ENCODE measurements at places on chromosomes 3 and 15.

GRCh38 chr3:16303037-16303575 is 38.1 kb downstream of the OXNAD1 start:
- peaks cover 19% of the 10 kb centered on the region for H3K36me3 ChIP-seq
- DNase-seq, result no peak
- no peak overlapping the region for H3K4me3 ChIP-seq
- H3K4me1 ChIP-seq, result no peaks in the 10 kb centered on the region
- no peaks in the 10 kb centered on the region for H3K27me3 ChIP-seq
- no peak overlapping the region for H3K27ac ChIP-seq

DNA sequence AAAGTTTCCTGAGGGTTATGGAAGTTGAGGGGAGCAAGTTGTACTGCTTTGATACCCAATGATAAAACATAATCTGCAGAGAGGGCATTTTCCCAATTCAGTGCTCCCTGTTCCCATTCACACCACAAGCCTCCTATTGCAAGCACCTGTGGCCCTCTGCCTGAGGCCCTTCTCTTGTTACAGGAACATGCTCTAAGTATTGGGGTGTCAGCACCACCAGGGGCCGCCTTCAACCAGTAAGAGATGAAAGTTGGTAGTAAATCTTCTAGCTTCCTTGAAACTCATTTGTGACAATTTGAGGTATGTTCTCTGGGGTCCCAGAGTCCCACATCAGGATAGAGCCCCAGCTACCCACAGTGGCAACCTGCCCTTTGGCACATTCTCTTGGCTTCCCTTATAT is 265.4 kb upstream of the ARHGEF26 start:
- no peak for DNase-seq
- no peak overlapping the region for H3K27ac ChIP-seq
- H3K4me3 ChIP-seq, result no peak overlapping the region
- H3K36me3 ChIP-seq, result no peaks in the 10 kb centered on the region

DNA sequence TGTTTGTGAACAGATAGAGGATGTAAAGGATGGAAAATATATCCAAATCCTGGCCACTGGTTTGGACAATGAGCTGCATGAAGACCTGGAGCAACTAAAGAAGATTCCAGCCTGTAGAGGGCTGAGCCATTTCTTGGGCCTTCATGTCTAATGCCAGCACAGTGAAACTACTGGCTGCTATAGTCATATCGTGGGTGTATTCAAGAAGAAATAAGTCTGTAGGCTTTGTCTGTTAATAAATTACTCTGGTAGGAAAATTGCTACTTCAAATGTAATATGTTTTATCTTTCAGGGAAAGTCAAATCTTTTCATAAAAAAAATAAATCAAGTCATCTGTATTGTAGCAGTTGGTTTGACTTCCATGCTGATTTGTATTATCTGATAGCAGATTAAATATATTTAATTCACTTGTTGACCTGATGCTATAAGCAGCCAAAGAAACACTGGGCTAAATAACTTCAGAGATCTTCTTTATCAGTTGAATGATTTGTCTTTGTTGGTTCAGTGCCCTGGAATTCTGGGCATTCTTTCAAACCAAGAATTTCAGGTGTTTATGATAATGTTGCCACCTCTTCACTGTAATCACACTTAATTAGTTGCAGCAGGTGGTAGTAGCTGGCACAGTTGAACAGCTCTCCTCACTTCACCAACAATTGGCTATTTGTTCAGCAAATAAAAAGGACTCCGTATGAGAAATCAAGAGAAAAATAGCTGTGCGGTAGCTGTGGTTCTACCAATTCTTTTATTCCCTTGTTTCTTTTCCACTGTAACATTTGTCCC is 1109.5 kb downstream of the NSUN3 start:
- no peaks in the 10 kb centered on the region for H3K36me3 ChIP-seq
- H3K27ac ChIP-seq, result no peak overlapping the region
- H3K27me3 ChIP-seq, result no peaks in the 10 kb centered on the region
- no peak for DNase-seq
- H3K4me1 ChIP-seq, result no peaks in the 10 kb centered on the region

DNA sequence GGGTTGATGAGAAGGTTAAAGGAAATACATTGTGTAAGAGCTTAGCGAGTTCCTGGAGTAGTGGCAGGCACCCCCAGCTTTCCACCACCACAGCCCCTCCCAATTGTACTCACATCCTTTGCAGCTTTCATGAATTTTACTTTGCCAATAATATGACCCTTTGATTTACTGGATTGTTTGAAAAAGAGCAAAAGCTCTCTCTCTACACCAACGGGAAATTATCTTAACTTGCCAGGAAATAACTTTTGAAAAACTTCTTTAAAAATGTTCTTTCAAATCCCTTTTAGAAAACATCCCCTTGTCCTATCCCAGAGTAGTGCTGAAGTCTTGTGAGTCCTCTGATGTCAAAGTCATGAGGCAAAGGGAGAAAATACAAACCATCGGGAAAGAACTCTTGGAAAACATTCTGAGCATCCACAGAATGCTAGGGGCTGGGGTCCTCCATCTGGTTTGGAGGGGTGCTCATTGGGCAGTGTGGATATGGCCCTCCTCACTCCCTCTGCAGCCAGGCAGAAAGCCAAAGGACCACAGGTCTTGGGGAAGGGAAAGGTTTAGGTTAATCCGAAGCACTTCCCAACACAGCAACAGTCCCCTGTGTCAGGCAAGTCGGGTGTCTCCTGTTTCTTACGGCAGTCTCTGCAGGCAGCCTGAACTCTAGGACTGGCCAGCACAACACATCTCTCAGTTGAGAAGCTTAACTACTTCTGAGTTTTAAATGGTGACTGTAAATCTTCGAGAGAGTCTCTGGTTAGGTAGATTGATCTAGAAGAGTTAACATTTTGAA is 36.5 kb downstream of the BOC start:
- no peak overlapping the region for H3K4me3 ChIP-seq
- H3K27me3 ChIP-seq, result no peaks in the 10 kb centered on the region
- DNase-seq, result no peak
- H3K27ac ChIP-seq, result no peak overlapping the region
- no peaks in the 10 kb centered on the region for H3K36me3 ChIP-seq

GRCh38 chr3:141280086-141280485 is 48.5 kb downstream of the PXYLP1 start:
- no peak overlapping the region for H3K4me3 ChIP-seq
- no peaks in the 10 kb centered on the region for H3K36me3 ChIP-seq
- H3K27me3 ChIP-seq, result no peaks in the 10 kb centered on the region
- H3K27ac ChIP-seq, result no peak overlapping the region
- peaks cover 22% of the 10 kb centered on the region for H3K4me1 ChIP-seq
- no peak for DNase-seq

DNA sequence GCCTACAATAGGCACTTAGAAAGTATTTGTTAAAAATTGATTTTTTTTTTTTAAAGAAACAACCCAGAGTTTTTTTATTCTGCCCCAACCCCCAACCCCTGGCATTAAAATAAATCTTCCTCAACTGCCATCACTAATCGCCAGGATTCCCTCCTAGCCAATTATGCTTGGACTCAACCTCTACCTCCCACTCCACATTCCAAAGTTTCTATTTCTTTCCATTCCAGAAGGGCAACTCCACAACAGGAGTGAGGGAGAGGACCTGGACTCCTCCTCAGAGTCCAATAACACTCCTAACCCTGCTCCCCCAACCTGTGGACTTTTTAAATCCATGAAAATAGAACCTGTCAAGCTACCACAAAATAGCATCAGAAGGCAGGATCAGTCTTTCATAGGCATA is 99.4 kb downstream of the ADAMTS9 start:
- no peak overlapping the region for H3K4me3 ChIP-seq
- no peaks in the 10 kb centered on the region for H3K4me1 ChIP-seq
- no peaks in the 10 kb centered on the region for H3K36me3 ChIP-seq
- H3K27me3 ChIP-seq, result no peaks in the 10 kb centered on the region

- no peak for DNase-seq
These were observed 20.0 kb upstream of the TRANK1 start for GRCh38 chr3:36964817-36965216.

DNA sequence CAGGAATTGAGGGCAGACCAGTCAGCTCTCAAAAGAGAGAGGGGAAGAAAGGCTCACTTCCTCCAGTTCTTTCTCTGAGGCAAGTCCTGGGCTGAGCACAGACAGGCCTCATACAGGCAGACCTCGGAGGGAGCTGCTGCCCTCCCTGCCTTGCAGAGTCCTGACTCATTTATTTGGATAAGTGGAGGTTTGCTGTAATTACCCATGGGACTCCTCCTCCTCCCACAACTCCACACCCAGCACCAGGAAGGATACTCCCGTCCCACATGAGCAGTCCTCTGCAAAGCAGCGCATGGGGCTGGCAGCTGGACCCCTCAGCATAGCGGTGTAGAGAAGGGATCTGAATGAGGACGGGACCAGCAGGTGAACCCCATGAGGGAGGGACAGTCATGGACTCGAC is 13.4 kb upstream of the SCN10A start:
- H3K4me3 ChIP-seq, result no peak overlapping the region
- DNase-seq, result peak; percentile 70
- H3K27ac ChIP-seq, result no peak overlapping the region
- H3K36me3 ChIP-seq, result no peaks in the 10 kb centered on the region
- H3K4me1 ChIP-seq, result peaks cover 15% of the 10 kb centered on the region

- no peaks in the 10 kb centered on the region for H3K27me3 ChIP-seq
- no peaks in the 10 kb centered on the region for H3K36me3 ChIP-seq
- no peak overlapping the region for H3K27ac ChIP-seq
- DNase-seq, result peak; percentile 84
- H3K4me3 ChIP-seq, result no peak overlapping the region
- peaks cover 12% of the 10 kb centered on the region for H3K4me1 ChIP-seq
These were observed 28.3 kb upstream of the ALDH1L1 start for GRCh38 chr3:126208606-126209256.

GRCh38 chr15:52521682-52522081 is 7.0 kb downstream of the MYO5A start:
- H3K4me1 ChIP-seq, result peaks cover 30% of the 10 kb centered on the region
- no peaks in the 10 kb centered on the region for H3K36me3 ChIP-seq
- no peak for DNase-seq
- no peak overlapping the region for H3K4me3 ChIP-seq
- no peak overlapping the region for H3K27ac ChIP-seq

DNA sequence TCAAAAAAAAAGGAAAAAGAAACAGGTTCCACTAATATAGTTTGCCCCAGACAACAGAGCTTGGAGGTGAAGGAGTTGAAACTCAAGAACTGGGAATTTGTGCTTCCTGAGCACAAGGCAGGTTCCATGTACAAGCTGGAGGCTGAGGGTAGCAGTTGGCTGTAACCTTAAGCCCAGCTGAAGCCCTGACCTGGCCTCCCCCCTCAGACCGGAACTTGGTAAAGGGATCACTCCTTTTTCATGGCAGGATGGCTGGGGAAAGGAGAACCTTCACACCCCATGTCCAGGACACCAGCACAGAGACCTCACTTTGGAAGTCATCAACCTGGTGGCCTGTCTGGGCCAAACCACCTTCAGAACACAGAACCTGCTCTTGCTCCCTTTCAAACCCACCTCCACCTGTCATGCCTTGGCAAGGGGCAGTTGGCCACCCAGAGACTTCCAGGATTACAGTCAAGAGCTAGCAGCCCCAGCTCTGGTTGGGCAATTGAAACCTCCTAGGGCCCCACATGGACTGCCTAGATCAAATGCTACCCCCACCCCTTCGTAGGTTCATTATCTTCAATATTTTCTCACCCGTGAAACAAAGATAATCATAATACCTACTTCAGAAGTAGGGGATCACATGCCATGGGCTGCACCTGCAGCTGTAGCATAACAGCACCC is 3.5 kb downstream of the RPL29 start:
- H3K4me3 ChIP-seq, result no peak overlapping the region
- no peaks in the 10 kb centered on the region for H3K27me3 ChIP-seq
- H3K4me1 ChIP-seq, result peaks cover 12% of the 10 kb centered on the region
- H3K27ac ChIP-seq, result no peak overlapping the region
- H3K36me3 ChIP-seq, result peaks cover 29% of the 10 kb centered on the region

- no peaks in the 10 kb centered on the region for H3K36me3 ChIP-seq
- H3K27me3 ChIP-seq, result no peaks in the 10 kb centered on the region
- H3K4me1 ChIP-seq, result peaks cover 17% of the 10 kb centered on the region
- peak; percentile 80 for DNase-seq
- H3K4me3 ChIP-seq, result no peak overlapping the region
These were observed 5.9 kb upstream of the ADGRG7 start for GRCh38 chr3:100603469-100603868.

GRCh38 chr3:87145553-87145952 is 81.6 kb upstream of the CHMP2B start:
- no peaks in the 10 kb centered on the region for H3K36me3 ChIP-seq
- peak; percentile 48 for DNase-seq
- H3K4me3 ChIP-seq, result no peak overlapping the region
- no peaks in the 10 kb centered on the region for H3K27me3 ChIP-seq
- H3K27ac ChIP-seq, result no peak overlapping the region
- no peaks in the 10 kb centered on the region for H3K4me1 ChIP-seq

- H3K4me1 ChIP-seq, result no peaks in the 10 kb centered on the region
- DNase-seq, result no peak
These were observed 65.3 kb upstream of the CD96 start for GRCh38 chr3:111476701-111477100.

- H3K4me1 ChIP-seq, result no peaks in the 10 kb centered on the region
- no peaks in the 10 kb centered on the region for H3K36me3 ChIP-seq
- no peak overlapping the region for H3K4me3 ChIP-seq
These were observed 229.4 kb downstream of the SI start for GRCh38 chr3:164848923-164849322.

- H3K27me3 ChIP-seq, result no peaks in the 10 kb centered on the region
- no peaks in the 10 kb centered on the region for H3K36me3 ChIP-seq
- H3K4me3 ChIP-seq, result no peak overlapping the region
- no peak for DNase-seq
These were observed 58.3 kb upstream of the GADL1 start for GRCh38 chr3:30952786-30953185.

GRCh38 chr3:27714146-27714526 is 8.0 kb downstream of the EOMES start:
- no peaks in the 10 kb centered on the region for H3K36me3 ChIP-seq
- peaks cover 12% of the 10 kb centered on the region for H3K27me3 ChIP-seq
- no peak overlapping the region for H3K27ac ChIP-seq
- peaks cover 10% of the 10 kb centered on the region for H3K4me1 ChIP-seq

- H3K4me3 ChIP-seq, result no peak overlapping the region
These were observed 4.6 kb downstream of the SNUPN start for GRCh38 chr15:75620841-75621391.

- DNase-seq, result no peak
- no peak overlapping the region for H3K27ac ChIP-seq
- no peaks in the 10 kb centered on the region for H3K27me3 ChIP-seq
- no peaks in the 10 kb centered on the region for H3K4me1 ChIP-seq
- no peaks in the 10 kb centered on the region for H3K36me3 ChIP-seq
These were observed 374.4 kb downstream of the PTPRG start for GRCh38 chr3:61935814-61936213.

DNA sequence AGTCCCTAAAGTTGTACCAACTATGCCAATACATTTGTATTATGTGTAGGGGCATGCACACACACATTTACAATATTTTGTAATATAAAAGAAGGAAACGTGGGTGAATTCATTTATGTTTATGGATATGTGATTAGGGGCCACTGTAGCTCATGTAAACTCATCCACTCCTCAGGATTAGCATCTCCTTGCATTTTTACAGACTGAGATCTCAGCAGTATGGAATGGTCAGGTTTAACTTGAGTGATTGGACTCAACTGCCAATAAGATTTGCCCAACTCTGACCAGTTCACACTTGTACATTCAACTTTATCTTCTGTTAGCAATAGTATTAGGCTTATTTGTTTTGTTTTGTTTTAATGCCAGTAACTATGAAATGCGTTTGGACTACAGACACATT is 36.5 kb downstream of the PSMD6 start:
- no peak overlapping the region for H3K4me3 ChIP-seq
- no peak overlapping the region for H3K27ac ChIP-seq
- no peaks in the 10 kb centered on the region for H3K36me3 ChIP-seq
- no peak for DNase-seq
- H3K27me3 ChIP-seq, result no peaks in the 10 kb centered on the region
- H3K4me1 ChIP-seq, result no peaks in the 10 kb centered on the region

Data from PC-3 (cell line).